Cardiac muscle cell (in vitro differentiated cells and primary cell): ENCODE measurements at places on chromosomes 3 and 15. TPM values are rescaled to one million over a fixed set of nuclear protein-coding genes. Genes with fewer than 3 reads are reported as not detected.

Gene MINAR1
- total RNA-seq = 3.3 and 3.8 TPM in 2 replicates

Gene CHSY1
- 28.0 and 30.3 TPM in 2 replicates for total RNA-seq

Gene CPEB1
- total RNA-seq = 1.2 and 1.9 TPM in 2 replicates

Gene SCAANT1
- total RNA-seq = not detected in 2 replicates

Gene SAMMSON
- total RNA-seq = 0.06 TPM in 1 of 2 replicates, not detected in the other

Gene ANKUB1
- not detected in 2 replicates for total RNA-seq

Gene NR1I2
- 0.06 TPM in 1 of 2 replicates, not detected in the other for total RNA-seq

Gene KCNAB1
- 0.06 TPM in 1 of 2 replicates, not detected in the other for total RNA-seq

Gene PPIP5K1
- total RNA-seq = 16.0 and 20.0 TPM in 2 replicates

Gene P2RY13
- total RNA-seq = not detected in 2 replicates

Gene CADM2
- total RNA-seq = 0.15 and 1.2 TPM in 2 replicates

Gene CNTN4
- 5.6 and 16.2 TPM in 2 replicates for total RNA-seq
